CD4-positive, alpha-beta memory T cell (primary cell): ENCODE measurements at places on chromosomes 3 and 15. TPM values are rescaled to one million over a fixed set of nuclear protein-coding genes. Genes with fewer than 3 reads are reported as not detected.

The PRSS50 gene
- not detected for total RNA-seq

The ADPRH gene
- 1.4 TPM for total RNA-seq

The SORD gene
- total RNA-seq: 4.2 TPM

The UNC13C gene
- total RNA-seq: not detected

The KNG1 gene
- total RNA-seq: not detected

The TEX9 gene
- total RNA-seq: 2.2 TPM

The RPL39L gene
- total RNA-seq: 3.6 TPM

The CYP1A1 gene
- total RNA-seq: 0.11 TPM

The RAB6B gene
- total RNA-seq: 0.55 TPM

The SEMA6D gene
- not detected for total RNA-seq

The IFT57 gene
- 24.1 TPM for total RNA-seq

The CNTN3 gene
- total RNA-seq: not detected

The CCDC39 gene
- total RNA-seq: not detected

The IL5RA gene
- 0.12 TPM for total RNA-seq

The TMEM212 gene
- not detected for total RNA-seq

The CILP gene
- 0.42 TPM for total RNA-seq

The SERF2 gene
- 596 TPM for total RNA-seq

The LTF gene
- total RNA-seq: not detected

The SMAD6 gene
- 0.11 TPM for total RNA-seq

The LRRN1 gene
- 0.23 TPM for total RNA-seq

The ENTPD3 gene
- not detected for total RNA-seq

The USP3 gene
- total RNA-seq: 159 TPM

The GHSR gene
- total RNA-seq: not detected

The GRK7 gene
- total RNA-seq: 0.25 TPM

The ANKRD63 gene
- total RNA-seq: not detected
